NCI-H748 treated with DMSO at 0.1 percent for 48 hours (cell line): ENCODE measurements at places on chromosomes 2 and 18.

- no peak for DNase-seq
Measured at GRCh38 chr18:58662118-58662517, 9.1 kb upstream of the MALT1 start.

DNA sequence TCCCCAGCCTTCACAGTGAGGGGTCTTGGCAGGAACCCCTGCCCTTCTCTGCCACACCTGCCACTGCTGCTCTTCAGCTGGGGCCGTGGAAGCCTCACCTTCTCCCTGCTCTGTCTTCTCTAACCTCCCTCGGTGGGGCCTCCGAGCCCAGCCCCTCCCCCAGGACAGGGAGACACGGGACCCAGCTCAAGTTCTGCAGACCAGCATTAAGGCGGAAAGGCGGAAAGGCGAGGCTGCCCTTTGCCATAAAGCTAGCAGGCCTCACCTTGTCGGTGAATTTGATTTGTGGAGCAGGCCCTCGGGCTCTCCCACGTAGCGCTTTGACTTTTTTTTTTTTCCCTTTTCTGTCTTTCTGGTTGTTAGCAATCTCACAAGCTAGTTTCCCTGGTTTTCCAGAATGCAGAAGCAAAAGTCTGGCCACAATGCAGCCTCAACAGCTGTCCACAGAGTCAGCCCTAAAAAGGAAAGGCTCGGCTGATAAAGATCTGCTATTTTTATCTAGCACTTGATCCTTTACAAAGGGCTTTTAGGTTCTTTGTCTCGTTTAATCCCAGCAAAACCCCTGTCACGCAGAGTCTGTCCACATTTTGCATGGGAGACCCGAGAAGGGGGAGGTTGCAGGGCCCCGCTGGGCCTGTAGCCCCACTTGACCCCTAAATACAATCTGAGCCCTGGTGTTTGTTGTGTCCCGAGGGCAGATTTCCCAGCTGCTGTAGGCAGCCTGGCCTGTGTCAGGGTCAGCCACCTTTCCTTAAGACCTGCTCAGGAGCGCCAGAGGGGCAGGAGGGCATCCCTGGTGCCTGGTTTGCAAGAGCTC lies 6.0 kb downstream of the ITM2C start:
- no peak for DNase-seq

- no peak for DNase-seq
Measured at GRCh38 chr2:107681936-107682335, 144.8 kb upstream of the RGPD4 start.

DNA sequence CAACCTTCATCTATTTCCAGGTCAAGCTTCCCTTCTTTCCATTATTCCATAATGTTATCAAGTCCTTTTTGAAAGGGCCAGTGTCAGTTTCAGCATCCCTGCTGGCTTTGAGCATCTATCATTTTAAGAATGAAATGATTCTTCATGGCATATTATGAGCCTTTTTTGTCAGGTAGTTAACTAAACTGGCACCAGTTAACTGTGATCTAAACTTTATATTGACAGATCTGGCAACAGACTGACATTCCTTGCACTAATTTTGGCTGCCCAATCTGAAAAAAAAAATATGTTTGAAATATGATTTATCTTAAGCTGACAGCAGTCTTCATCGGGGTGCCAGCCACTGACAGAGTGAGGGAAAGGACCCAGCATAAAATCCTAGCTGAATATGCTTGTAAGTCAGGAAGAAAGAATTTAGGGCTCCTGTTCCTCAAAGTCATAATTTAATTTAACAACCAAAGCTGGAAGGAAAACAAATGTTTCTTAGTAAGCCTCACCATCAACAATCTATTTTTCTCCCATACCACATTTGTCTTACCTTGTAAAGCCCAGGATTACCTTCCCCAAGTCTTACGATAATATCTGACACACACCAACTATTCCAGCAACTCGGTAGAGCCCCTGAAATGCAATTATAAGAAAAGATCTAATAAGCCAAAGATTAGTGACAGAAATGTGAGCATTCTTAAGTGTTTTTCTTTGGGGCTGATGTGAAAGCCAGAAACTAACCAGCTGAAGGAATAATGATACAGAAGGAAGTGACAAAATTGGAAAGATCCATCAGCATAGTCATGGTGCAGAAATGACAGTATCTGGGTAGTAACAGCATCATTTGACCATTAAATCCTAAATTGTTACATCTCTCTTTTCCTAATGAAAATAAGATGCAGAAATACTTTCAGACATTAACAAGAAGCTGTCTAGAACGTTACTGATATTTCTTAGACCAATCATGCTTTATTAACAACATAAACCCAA lies 228.1 kb downstream of the RBM43 start:
- DNase-seq = no peak

DNA sequence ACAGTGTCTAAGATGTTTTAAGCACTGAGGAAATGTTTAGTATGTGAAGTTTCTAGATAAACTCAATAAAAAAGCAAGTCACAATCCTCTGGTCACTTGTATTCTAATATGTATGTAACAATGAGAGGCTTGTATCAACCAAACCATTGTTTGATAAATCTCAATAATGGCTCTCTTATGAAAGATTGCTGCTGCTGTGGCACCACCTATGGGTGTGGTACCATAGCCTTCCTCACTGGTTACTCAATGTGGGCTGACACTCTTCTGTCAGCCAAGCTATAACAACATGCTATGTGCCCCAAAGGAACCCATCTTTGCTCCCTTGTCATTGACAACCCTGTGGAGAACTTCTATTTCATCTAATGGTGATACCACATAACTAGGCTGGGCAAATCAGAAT lies 12.6 kb upstream of the RAB1A start:
- DNase-seq = no peak

GRCh38 chr2:41657226-41657625 lies 390.6 kb upstream of the PKDCC start:
- no peak for DNase-seq

GRCh38 chr2:47008381-47009252 lies 93.0 kb upstream of the MCFD2 start:
- no peak for DNase-seq

DNA sequence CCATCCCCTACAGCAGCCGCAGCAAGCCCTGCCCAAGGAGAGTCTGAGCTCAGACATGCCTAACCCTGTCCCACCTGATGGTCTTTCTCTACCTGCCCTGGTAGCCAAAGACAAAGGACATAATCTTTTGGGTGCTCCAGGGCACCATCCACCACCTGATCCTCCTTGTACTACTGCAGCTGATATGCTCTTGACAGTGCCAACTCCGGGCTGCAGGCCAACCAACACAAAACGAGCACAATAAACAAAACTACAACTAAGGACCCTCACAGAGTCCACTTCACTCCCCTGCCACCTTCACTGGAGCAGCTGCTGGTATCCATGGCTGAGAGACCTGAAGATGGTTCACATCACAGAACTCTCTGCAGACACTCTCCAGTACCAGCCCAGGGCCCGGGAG lies 106.3 kb downstream of the GRB14 start:
- no peak for DNase-seq
